ENCODE measurements at places on chromosomes 4 and X. TPM values are rescaled to one million over a fixed set of nuclear protein-coding genes. Genes with fewer than 3 reads are reported as not detected.

ASB12 gene
- not detected for total RNA-seq

CCKAR gene
- not detected for total RNA-seq

UGT2A3 gene
- 41.4 TPM for total RNA-seq

- DNase-seq, result no peak
- peaks cover 40% of the 10 kb centered on the region for H3K36me3 ChIP-seq
- H3K4me1 ChIP-seq, result peaks cover 24% of the 10 kb centered on the region
- no peak overlapping the region for H3K4me3 ChIP-seq
Observed at GRCh38 chrX:149493567-149494562, 11.2 kb downstream of the IDS start.

DNA sequence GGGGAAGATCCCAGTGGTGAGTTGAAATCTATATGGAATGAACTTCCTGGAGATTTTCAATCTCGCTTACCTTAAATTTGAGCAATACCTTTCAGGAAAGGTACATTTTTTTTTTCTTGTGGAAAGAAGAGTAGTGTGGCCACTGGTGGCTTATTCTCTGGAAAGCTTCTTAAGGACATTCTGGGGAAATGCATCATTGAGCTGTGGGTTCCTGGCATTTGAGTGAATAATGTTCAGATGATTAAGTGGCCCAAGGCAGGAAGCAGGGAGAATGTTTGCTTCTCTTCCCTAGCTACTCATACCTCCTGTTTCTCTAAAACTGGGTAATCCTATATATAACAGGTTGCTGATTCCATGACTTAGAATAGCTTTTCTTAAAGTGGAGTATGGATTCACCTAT, 31.8 kb downstream of the STAG2 start:
- H3K4me3 ChIP-seq, result no peak overlapping the region
- peaks cover 2% of the 10 kb centered on the region for H3K4me1 ChIP-seq
- no peaks in the 10 kb centered on the region for H3K27me3 ChIP-seq
- H3K27ac ChIP-seq, result no peak overlapping the region

- H3K36me3 ChIP-seq, result no peaks in the 10 kb centered on the region
- no peak overlapping the region for H3K4me3 ChIP-seq
- DNase-seq, result no peak
- no peaks in the 10 kb centered on the region for H3K27me3 ChIP-seq
- no peaks in the 10 kb centered on the region for H3K4me1 ChIP-seq
Observed at GRCh38 chr4:183332447-183332846, 10.2 kb upstream of the CLDN24 start.

DNA sequence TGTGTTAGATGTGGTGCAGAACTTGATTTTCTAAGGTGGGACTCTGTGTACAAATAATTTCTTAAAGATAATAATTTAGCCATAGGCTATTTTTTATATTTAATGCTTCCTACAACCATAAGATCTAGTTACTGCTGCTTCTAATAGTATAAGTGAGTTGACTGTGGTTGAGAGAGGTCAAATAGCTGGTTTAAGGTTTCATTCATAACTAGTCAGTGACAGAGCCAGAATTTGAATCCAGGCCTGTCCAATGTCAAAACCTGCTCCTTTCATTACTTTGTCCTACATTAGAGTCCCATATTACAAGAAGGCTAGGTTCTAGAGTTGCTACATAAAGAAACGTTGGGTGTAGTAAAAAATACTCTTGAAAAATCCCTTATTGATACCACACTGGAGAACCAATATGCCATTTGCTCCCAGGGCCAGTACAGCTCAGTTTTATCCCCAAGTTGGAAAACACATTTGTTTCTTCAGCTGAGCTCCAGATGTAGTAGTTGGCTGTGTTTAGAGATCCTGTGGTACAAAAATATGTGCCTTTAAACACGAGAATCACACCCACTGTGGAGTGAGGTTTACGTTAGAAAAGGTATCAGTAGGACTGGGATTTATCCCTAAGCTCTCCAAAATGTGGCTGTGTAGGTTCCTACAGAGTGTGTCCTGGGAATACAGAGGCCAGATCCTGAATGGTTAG, 84.3 kb downstream of the REPS2 start:
- no peaks in the 10 kb centered on the region for H3K27me3 ChIP-seq
- DNase-seq, result no peak
- no peaks in the 10 kb centered on the region for H3K36me3 ChIP-seq
- no peak overlapping the region for H3K4me3 ChIP-seq
- H3K27ac ChIP-seq, result no peak overlapping the region

- no peak for DNase-seq
- H3K4me1 ChIP-seq, result no peaks in the 10 kb centered on the region
- H3K36me3 ChIP-seq, result no peaks in the 10 kb centered on the region
- H3K27ac ChIP-seq, result no peak overlapping the region
- H3K27me3 ChIP-seq, result no peaks in the 10 kb centered on the region
- H3K4me3 ChIP-seq, result no peak overlapping the region
Observed at GRCh38 chrX:10582945-10583344, 37.4 kb downstream of the MID1 start.

GRCh38 chr4:39446842-39447573, 11.7 kb downstream of the RPL9 start:
- H3K4me3 ChIP-seq, result peak overlapping the region; percentile 26
- no peaks in the 10 kb centered on the region for H3K27me3 ChIP-seq
- no peak overlapping the region for H3K27ac ChIP-seq
- peak; percentile 45 for DNase-seq
- peaks cover 21% of the 10 kb centered on the region for H3K36me3 ChIP-seq
